ENCODE measurements at places on chromosomes 2 and 18.

DNA sequence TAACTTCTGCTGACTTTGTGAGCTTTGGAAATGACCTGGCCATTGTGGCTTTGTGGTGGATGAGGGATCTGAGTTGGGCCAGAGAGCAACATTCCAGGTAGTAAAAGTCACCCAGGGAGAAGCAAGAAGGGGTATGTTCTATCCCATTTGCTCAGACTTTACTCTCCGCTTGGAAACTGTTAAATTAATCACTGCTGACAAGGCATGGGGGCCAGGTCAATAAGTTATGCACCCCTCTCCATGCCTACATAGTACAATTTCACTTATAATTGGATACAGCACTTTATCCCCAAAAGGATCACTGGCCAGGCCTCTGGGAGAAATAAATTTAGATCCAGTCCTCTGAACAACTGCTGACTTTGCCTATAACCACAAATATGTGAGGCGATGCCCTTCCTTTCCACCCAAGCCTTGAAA is 92.1 kb downstream of the RPRM start:
- DNase-seq = no peak

DNA sequence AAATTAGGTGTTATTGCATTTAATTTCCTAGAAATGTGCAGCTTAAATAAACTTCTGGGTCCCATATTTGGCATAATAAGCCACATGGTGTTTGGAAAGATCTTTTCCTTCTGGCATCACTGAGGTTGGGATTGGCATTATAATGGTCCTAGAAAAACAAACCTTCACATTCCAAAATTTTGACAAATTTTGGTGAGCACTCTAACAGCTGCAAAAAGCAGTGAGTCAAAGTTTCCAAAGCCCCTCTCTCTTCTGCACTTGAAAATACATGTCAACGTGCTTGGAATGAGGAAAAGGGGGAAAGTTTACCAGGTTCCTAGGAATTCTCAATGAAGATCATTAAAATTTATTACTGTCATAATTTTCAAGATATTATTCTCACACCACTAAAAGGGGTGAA is 77.8 kb upstream of the STK17B start:
- DNase-seq = no peak

DNA sequence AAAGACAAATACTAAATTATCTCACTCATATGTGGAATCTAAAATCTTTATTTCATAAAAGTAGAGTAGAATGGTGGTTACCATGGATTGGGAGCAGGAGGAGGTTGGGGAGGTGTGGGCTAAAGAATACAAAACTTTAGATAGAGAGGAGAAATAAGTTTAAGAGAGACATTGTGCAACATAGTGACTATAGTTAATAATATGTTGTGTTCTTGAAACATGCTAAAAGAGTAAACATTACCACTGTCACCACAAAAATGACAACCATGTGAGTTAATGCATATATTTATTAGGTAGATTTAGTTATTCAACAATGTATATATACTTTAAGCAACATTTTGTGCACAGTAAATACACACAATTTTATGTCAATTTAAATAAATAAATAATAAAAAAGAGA is 128.5 kb upstream of the COL3A1 start:
- DNase-seq = no peak

DNA sequence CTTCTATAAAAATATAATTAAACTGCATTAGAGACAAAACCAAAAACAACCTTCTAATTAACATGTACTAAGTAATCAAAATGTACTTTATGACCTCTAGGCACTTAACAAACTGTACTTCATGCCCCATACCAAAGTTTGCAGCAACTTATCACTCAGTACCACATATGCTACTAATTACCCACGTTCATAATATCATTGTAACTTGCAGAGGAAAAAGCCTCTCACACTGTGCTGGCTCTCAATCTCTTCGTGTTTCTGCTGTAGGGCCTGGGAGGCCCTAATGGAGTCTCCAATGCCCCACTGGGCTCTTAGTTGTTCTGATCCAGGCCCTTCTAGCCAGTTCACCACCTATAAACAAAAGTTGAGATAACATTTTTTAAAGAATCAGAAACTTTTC is 82.1 kb upstream of the CCDC141 start:
- no peak for DNase-seq

GRCh38 chr18:80172056-80172455 is 63.0 kb downstream of the ADNP2 start:
- DNase-seq = no peak

DNA sequence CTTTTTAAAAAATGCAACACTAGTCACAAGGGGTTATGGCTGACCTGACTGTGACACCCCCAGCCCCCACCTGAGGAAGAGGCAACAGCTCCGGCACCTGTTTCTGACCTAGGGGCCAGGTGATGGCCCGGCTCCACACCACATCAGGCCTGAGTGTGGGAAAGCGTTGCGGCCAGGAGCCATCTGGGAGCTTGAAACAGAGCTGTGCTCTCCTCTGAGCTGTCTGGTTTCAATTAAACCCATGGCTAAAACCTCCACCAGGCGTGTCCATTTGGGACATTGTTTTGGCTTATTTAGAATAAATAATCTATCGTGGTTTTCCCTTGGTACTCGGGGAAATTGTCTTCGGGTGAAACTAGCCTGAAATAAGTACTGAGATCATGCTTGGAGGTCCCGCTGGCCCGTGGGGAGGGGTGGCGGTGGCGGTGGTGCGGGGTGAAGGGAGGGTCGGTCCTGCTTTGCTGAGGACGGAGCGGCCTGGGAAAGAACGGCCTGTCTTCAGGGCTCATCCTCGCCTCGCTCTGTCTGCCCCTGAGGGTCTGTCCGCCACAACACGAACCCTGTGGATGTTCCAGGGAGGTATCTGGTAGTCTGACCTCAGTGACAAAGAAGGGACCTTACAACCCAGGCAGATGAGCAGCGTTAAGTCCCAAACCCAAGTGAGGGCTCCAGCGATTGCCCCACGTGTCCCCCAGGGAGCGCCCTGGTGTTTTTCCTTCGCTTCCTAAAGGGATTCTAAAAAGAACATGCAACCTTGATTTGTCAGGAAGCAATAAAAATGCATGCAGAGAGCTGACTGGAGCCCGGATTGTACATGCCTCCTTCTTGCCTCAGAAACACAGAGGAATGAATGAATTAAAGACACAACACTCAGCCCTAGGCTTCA is 58.7 kb downstream of the IL1RL2 start:
- no peak for DNase-seq

DNA sequence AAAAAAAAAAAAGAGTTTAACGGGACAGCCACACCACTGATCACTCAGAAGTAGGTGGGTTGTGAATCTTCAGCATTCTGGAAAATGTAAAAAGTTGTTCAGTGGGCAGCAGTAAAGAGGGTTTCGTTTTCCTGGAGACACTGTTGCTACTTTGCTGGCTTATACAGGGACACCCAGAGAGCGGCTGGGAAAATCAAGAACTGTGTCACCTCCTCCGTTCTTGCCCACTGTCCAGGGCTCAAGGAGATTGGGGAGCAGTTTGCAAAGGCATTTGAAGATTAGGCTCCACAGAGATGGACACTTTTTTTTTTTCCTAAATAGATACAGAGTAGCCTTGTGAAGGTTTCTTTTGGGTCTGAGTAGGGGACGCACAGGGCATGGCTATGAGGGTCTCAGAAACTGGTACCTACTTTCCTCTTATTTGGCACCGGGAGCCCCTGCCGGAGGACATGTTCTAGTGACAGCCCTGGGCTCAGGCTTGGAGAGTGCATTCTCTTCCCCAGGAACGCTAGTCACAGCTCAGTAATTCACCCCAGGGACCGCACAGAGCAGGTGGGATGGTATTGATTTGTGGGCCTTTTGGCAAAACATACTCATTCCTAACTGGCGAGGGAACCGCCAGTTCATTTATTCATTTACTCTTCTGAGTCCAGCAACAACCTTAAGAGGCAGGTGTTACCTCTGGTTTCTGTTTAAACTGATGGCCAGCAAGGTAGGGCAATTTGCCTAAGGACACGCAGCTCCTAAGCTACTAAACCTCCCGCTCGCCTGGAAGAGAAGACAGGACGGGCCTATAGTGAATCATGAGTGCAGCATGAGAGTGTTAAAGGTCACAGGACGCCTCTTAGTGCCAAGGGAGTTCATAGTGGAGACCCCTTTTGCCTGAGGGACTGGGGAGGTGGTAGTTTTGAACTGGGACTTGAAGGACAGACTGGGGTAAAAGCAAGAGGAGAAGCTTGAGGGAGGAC is 53.1 kb downstream of the HPCAL1 start:
- no peak for DNase-seq

- no peak for DNase-seq
These were observed 28.8 kb upstream of the SIX3 start for GRCh38 chr2:44912660-44913059.

DNA sequence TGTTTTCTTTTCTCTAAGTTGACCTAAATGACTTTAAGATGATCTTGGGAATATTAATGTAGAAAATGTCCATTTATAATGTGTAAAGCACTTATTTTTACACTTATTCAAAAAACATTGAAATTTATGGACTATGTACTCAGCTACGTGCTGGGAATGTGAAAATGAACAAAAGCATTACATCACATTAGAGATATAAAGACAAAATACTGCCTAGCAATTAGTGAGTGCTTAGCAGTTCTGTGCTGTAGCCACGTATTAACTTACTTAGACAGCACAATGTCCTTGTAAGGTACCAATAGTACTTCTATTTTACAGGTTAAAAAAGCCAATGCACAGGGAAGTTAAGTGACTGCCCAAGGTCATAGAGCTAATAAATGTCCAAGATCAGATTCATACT is 103.8 kb upstream of the TTN start:
- no peak for DNase-seq

DNA sequence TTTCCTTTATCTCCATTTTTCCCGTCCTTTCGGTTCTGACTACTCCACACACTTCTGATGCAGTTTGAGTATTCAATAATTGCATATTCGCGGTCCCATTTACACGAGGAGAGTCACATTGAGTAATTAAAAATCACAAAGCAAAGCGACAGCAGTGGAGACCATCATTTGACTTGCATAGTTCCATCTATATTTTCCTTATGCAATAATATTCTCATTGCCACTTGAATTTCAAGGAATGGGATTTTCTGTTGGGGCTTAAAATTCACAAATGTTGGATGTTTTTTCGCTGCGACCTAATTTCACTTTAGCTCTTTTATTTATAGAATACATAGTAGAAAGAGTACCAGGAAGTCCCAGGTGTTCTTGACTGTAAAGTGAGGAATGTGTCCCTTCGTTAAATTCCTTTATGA is 186.8 kb downstream of the ZEB2 start:
- no peak for DNase-seq

GRCh38 chr18:500632-501405 is at the start of gene COLEC12:
Gene COLEC12, minus strand, starts transcription at chr18:500701. Its CDS starts 187 bp downstream, at chr18:500514.
- no peak for DNase-seq

DNA sequence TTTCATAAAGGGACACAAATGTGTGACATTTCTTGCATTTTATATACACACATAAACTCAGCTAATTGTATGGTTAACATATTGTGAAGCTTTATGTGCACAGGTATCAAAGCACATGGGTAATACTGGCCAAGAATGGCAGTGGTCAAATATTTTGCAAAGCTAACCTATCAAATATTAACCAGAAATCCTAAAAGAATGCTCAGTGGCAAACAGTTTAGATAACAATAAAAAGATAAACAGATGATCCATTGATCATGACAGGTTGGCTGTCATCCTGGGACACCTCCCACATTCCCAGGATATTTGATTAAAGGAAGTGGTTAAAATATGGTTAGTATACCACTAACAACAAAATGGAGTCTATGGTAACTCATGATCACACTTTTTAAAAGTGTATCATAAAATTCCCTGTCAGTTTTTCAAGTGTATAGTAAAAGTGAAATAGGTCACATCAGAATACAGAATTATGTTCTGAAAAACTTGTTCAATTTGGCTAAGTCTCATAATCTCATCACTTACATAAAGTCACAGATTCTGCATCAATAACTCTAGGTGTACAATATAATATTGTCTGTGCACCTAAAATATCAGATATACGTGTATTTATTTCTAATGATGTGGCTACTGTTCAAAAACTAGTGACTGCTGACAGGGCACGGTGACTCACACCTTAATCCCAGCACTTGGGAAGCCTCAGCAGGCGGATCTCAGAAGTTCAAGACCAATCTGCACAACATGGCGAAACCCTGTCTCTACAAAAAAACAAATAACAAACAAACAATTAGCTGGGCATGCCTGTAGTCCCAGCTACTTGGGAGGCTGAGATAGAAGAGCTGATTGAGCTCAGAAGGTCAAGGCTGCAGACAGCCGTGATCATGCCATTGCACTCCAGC is 48.9 kb downstream of the CDH2 start:
- no peak for DNase-seq

- no peak for DNase-seq
These were observed 685.2 kb downstream of the DCC start for GRCh38 chr18:53025247-53025646.

- peak; percentile 34 for DNase-seq
These were observed 157.5 kb downstream of the MGAT5 start for GRCh38 chr2:134411279-134411827.

DNA sequence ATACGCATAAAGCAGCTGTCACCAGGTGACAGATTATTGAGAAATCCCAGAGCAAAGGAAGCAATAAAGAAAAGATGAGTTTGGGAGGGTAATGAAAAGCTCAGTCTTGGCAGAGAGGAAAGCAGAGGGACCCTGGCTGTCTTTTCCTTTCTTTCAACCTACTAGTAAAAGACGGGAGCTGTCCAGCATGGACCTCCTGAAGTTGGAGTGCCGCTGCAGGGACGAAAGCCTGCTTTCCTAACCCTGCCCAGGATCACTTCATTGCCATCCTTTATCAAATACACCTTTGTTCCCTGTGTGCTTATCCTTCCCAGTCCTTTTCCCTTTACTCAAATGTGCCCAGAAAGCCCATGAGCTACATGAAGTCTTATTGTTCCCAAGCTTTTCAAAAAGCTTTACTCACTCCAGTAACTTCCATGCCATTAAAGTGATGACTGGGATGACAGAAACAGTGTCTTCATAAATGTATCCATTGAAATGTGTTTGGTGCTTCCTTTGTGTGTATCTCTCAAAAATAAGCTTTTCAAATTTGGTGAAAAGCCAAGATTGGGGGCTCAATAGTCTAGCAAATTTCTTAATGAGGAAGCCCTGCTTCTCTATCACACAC is 3.7 kb upstream of the SPR start:
- no peak for DNase-seq

DNA sequence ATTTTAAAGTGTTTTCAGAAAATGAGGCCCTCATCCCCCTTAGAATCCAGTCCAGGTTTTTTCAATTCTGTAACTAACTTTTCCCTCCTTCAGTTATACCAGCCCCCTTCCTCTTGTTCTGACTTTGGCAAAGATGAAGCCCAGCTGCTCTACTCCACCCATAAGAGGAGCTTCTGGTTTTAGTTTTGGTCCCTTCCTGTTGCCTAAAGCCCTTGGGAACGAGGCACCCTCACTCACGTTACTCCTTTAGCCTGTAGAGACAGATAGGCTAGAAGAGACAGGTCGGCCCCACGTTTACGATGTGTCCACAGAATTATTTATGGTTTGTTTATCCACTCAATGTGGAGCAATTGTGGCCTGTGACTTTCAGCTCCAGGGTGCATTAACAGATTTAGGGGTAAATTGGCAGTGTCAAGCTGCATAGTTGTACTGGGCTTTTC is 454.2 kb upstream of the TNP1 start:
- no peak for DNase-seq

DNA sequence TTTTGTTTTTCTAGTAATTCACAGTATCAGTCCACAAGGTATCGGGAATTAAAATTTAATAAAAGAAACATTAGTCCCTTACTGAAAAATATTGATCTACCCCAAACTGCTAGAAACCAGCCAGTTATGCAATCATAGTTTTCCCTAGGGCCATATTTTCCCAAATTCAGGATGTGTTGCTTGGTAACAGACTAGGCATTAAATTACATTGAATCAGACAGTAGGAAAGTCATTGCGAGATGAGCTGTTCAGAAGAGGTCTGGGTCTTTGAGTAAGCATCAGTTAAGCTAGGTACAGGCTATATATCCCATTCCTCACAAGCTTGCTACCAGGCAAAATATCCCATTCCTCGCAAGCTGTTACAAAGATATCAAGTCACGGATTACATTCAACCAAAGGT is 123.0 kb upstream of the CCDC150 start:
- no peak for DNase-seq
